ENCODE measurements at places on chromosomes 3 and 15. TPM values are rescaled to one million over a fixed set of nuclear protein-coding genes. Genes with fewer than 3 reads are reported as not detected.

DNA sequence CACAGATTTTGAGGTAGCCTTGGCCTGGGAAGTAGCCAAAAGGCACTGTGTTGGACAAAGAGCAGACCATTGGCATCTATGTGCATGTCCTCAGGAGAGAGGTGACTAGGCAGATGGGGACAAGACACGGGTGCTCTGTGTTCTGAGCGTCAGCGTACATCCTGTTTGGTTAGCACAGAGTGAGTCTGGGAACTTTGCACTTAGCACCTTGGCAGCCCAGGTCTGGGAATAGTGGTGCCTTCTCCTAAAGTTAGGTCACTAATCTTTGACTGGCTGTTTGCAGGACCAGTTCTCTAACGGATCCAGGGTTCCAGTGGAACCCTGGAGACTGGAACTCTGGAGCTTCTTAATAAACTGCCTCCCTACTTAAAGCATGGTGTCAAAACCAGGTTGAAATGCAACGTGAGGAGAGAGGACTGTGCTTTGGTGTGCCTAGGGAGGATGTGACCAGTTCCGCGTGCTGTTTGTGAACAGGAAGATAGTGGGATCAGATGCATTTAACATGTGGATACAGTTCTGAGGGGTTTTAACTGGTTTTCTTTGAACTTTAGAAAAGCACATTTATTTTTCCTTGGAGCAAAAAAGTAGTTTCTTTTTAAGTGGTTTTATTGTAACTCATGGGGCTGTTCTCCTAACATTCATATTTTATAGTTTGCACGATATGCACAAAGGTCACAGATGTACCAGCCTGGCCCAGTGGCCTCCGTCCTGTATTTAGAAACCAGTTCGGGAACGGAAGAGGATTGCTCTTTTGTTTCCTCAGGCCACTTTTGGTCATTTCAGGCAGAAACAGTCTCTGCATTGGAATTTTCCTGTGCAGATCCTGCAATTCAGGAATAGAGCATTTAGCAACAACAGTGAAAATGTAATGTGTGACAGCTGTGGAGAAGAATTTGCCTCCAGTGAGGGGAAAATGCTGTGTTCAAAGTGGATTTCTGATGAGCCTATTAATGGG, 48.8 kb downstream of the ABHD2 start:
- H3K27ac ChIP-seq: peak overlapping the region; percentile 34
- DNase-seq: peak; percentile 64
- peaks cover 15% of the 10 kb centered on the region for H3K36me3 ChIP-seq
- peaks cover 34% of the 10 kb centered on the region for H3K4me1 ChIP-seq
- H3K27me3 ChIP-seq: no peaks in the 10 kb centered on the region
- no peak overlapping the region for H3K4me3 ChIP-seq

CYP8B1 gene
- not detected for total RNA-seq

DNA sequence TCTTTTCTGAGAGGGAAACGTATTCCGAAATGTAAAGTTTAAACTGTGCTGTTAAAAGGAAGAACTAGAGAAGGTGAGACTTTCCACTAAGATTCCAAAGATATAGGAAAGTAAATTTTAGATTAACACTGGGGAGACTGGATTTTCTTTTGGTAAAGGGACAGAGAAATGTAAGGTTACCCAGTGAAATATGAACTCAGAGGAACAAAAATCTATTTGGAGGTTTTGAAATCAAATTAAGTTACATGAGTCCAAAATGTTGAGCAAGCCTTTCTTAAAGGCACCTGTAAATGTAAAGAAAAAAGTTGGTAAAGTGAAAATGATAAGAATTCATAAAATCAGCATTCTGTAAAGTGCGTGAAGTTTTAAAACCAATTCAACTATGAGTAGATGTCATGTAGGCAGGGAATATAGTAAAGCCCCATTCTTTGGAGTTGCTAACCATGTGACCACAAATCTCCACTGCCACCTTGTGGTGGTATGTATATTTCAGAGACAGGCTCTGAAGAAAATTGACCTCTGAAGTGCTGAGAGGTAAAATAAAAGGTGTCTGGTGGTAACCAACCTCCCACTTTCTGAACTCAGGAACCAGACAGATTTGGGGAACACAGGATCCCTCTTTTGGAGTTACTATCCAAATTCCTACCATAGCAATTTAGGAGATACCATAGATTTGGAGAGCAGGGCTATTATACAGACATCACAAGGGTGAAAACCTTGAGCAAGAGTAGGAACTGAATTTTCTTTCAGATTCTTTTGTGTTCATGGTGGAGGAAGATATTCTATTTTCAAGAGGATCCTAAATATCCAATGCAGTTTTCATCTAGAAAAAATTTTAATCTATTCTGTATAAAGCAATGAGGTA, 215.3 kb downstream of the ROBO2 start:
- H3K4me1 ChIP-seq: peaks cover 1% of the 10 kb centered on the region
- no peak overlapping the region for H3K4me3 ChIP-seq
- no peaks in the 10 kb centered on the region for H3K36me3 ChIP-seq
- H3K27ac ChIP-seq: no peak overlapping the region

TMEM212 gene
- total RNA-seq: not detected

DNA sequence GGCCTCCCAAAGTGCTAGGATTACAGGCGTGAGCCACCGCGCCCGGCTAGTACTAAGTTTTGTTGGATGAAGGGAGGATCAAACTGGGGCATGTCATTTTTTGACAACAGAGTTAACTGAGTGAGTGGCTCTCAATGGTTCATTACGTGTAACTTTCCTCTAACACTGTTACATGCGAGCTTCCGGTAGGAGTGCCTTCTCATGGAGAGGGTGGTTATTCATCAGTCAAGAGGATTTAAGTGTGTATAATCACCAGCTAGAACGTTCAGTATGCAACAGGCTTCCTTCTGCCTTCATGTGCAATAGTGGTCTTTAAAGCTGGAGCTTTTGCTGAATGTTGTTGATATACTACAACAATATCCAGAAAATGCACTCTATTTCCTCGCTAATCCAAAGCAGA, 19.1 kb upstream of the GOLGA8A start:
- H3K27me3 ChIP-seq: peaks cover 58% of the 10 kb centered on the region
- no peak overlapping the region for H3K27ac ChIP-seq
- H3K4me3 ChIP-seq: no peak overlapping the region
- no peaks in the 10 kb centered on the region for H3K4me1 ChIP-seq

LYZL4 gene
- not detected for total RNA-seq
